Calu3 (cell line): ENCODE measurements at places on chromosomes 5 and 9. TPM values are rescaled to one million over a fixed set of nuclear protein-coding genes. Genes with fewer than 3 reads are reported as not detected.

INVS gene
- total RNA-seq = 12.4 and 14.2 TPM in 2 replicates

GTF3C4 gene
- total RNA-seq = 15.9 and 16.1 TPM in 2 replicates

SRP19 gene
- 65.5 and 67.0 TPM in 2 replicates for total RNA-seq

DNA sequence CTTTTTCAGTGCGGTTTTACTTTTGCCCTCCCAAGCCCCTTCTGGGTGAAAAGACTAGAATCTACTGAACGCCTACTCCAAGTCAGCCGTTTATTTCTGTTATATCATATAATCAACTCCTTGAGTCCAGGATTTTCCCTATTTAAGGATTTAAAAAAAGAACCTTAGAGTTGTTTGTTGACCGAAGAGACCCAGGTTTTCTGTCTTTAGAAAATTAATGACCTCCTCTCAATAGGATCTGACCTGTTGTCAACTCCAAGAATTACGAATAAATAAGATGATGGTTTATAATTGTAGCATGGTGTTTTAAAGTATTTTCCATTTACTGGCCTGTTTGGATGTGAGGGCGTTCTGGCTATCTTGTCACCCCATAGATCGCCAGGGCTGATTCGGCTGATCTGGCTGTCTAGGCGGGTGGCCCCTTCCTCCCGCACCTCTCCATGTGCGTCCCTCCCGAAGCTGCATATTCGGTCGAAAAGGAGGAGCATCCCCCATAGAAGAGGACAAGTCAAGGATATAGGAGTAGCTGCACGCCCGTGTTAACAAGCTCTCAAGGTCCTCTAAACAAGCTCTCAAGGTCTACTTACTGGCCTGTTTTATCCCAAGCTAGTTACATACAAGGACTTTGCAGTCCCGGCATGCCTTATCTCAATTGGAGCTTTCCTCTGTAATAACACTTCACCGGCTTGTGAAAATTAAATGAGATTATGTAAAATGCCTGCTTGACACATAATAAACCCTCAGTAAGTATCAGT, 1.1 kb upstream of the UBAP2 start:
- no peak for DNase-seq

- DNase-seq = no peak
Observed at GRCh38 chr9:99876190-99876589, 30.3 kb upstream of the STX17 start.

GRCh38 chr5:58871648-58872242, 288.9 kb downstream of the RAB3C start:
- peak; percentile 51 for DNase-seq

- no peak for DNase-seq
Observed at GRCh38 chr9:8157683-8158324, 358.2 kb upstream of the DMAC1 start.

- DNase-seq = no peak
Observed at GRCh38 chr5:61322738-61323725, 9.0 kb upstream of the ZSWIM6 start.

- DNase-seq = no peak
Observed at GRCh38 chr5:155633338-155633957, 619.9 kb downstream of the KIF4B start.

- DNase-seq = no peak
Observed at GRCh38 chr5:107948377-107948776, 277.6 kb upstream of the EFNA5 start.

GRCh38 chr5:143717400-143717799, 94.6 kb upstream of the HMHB1 start:
- no peak for DNase-seq

DNA sequence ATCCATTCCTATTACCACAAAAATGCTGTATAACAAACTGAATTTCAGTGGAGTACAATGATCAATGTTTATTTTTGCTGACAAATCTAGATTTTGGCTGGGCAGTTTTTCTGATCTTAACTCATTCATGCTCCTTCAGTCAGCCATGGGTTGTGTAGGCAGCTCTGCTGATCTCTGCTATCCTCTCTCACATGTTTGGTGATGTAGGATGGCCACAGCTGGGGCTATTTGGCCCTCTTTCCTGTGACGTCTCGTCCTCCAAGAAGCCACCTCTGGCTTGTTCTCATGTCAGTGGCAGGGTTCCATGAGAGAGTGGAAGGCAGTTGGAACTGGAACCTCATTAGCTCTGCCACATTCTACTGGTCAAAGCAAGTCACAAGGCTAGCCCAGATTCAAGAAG, 8.9 kb downstream of the NLN start:
- no peak for DNase-seq

DNA sequence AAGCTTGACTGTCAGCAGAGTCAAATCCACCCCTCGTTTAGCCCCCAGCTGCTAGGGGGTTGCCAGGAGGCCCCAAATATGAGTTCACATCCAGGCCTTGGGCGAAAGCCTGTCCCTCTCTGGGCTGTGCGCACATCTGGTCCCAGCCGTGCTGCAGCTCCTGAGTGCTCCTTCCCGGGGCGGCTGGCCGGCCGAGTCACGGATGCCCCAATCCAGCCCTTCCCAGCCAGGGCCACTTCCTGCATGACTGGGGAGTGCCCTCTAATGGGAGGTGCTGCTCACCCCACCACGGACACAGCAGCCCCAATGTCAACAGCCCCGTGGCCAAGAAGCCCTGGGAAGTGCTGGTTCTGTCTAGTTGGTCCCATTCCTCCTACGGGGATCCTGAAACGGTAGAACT, 103.5 kb upstream of the FCN2 start:
- DNase-seq = no peak

DNA sequence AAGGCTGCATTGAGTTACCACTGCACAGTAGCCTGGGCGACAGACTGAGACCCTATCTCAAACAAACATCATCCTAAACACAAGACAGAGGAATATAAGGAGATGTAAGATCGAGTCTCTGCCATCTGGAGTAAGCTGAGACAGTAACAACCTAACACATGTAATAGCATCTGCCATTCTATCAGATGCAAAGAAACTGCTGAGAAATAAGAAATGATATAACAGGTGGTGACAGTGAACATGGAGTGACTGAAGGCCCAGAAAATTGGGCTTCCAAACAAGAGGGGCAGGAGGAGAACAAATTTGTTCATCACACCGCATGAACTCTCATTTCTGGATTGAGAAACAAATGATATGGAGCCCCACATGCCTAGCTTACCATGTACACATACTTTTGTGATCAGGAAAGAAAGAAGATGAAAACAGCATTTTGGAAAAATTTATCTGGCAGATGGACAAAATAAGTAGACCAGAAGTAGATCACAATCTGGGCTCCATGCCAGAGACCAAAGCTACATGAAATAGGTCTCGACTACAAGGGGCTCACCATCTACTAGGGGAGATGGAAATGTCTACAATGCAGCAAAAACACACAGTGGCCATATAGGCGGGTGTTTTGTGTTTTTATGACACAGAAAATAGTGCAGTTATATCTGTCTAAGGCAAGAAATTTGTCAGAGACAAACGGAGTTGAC, 45.5 kb downstream of the ECPAS start:
- no peak for DNase-seq

GRCh38 chr9:108811944-108812343, 43.8 kb downstream of the ACTL7B start:
- no peak for DNase-seq
